ENCODE measurements at places on chromosomes 4 and X.

- DNase-seq = no peak
Measured at GRCh38 chr4:183554878-183555585, 50.2 kb downstream of the ING2 start.

DNA sequence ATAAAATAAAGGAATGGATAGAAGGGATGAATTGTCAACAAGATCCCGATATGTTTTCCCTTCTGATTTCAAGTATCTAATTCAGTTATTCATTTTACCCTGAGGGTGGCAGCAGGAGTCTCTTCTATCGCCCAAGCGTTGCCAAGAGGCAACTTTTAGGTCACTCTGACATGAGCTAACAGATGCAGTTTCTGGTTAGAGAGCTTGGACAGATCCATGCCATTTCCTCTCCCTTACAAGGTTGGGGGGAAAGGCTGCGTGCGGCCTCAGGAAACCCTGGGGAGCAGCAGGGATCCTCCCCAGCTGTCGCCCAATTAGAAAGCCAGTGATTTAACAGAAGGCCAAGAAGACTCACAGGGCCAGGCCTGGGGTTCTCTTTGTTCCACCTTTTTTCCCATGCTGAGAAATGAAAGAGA lies 35.3 kb upstream of the WAS start:
- peak; percentile 3 for DNase-seq

- no peak for DNase-seq
Measured at GRCh38 chrX:134865682-134866255, 125.0 kb upstream of the SMIM10 start.

- no peak for DNase-seq
Measured at GRCh38 chrX:112003909-112004308, 78.7 kb downstream of the TRPC5 start.

DNA sequence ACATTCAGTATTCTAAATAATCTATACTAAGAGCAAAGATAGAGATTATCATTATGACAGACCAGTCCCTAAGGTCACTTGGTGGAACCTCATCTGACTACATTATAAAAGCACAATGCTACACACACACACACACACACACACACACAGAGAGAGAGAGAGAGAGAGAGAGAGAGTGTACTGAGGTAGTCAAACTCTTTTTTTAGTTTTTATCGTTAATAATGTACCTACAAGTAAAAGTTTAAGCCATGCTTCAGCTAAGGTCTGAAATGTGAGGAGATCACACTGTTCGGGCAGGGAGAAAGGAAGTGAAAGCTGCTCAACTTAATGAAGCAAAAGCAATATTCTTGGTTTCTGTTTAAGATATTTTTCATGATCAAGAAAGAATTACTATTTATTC lies 75.8 kb upstream of the CCDC160 start:
- DNase-seq = no peak

DNA sequence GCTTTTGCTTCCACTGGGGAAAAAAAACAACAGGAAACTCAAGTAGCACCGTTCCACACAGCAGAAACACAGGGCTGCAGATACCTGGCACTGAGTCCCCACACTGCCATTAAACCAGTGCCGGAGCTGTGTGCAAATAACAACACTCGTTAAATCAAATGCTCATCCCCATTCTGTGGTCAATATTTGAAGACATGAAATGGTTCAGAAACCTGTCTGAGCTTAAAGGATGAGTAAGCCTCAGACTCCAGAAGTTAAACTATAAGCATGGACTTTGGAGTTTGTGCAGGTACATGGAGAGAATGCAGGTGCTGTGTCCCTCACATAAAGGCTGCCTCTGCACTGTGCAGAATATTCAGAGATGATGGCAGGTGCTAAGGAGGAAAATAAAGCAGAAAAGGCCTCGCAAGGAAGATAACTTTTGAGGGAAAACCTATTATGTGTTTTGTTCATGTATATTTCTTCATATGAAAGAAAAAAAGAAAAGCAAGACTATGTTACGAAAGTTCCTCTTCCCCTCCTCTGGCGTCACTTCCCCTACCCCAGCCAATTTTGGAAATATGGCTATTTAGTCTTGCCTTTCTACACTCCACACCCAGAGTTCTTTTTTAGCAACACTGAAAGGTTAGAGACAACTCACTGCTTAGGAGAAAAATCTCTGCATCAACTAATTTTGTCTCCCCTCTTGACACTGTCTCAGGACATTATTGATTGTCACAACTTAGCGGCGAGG lies 4.6 kb downstream of the MPP1 start:
- no peak for DNase-seq

DNA sequence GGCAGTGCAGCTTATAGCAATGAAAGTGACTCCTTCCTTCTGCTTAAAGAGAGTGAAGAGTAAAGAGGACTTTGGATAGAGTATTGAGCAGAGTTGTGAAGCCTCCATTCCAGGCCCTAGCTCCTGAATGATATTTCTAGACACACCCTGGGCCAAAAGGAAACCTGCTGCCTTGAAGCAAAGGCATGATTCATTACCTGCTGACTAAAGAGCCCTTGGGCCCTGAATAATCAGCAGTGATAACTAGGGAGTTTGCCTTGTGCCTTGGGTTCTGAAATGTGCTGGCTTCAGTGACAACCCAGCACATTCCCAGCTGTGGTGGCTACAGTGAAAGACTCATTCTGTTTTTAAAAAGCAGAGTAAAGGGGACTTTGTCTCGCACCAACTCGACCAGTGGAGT lies 49.2 kb downstream of the STPG2 start:
- no peak for DNase-seq

GRCh38 chrX:2889045-2889605 lies 40.0 kb downstream of the ARSD start:
- no peak for DNase-seq

DNA sequence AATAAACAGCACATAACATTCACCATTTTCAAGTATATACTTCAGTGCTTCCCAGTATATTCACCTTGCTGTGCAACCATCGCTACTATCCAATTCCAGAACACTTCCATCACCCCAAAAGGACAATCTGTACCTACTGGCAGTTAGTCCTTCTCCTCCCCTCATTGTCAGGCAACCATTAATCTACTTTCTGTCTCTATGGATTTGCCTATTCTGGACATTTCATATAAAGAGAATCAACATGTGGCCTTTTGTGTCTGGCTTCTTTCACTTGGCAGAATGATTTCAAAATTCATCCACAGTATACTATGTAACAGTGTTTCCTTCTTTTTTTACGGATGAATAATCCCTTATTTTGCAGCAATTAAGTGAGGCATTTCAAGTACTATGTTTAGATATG lies 189.4 kb downstream of the FBXW7 start:
- DNase-seq = no peak

- DNase-seq = no peak
Measured at GRCh38 chr4:675036-675882, 917 bp downstream of the MYL5 start.

GRCh38 chrX:103155201-103155600 lies 59.7 kb upstream of the BEX4 start:
- no peak for DNase-seq

DNA sequence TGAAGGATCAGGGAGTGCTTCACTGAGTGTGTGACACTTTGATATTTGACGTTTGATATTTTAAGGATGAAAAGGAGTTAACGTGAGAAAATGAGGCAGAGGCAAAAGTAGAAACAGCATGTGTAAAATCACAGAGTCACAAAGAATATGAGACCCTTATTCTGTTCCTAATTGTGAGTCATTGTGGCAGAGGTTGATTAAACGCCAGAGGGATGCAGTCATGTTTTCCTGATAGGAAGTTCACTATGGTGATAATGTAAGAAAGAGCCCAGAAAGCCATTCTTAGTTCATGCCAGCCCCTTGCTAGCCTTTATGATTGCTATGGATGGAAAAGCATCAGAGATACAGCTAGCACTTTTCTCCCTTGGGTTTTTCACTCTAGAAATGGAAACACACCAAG lies 33.5 kb upstream of the IGSF1 start:
- DNase-seq = no peak

- no peak for DNase-seq
Measured at GRCh38 chr4:25654971-25655963, at the start of gene SLC34A2. SLC34A2 (plus strand) TSS chr4:25655851; CDS start chr4:25662501, 6,650 bp downstream.

- DNase-seq = no peak
Measured at GRCh38 chr4:11428899-11429698, 405 bp upstream of the HS3ST1 start.

DNA sequence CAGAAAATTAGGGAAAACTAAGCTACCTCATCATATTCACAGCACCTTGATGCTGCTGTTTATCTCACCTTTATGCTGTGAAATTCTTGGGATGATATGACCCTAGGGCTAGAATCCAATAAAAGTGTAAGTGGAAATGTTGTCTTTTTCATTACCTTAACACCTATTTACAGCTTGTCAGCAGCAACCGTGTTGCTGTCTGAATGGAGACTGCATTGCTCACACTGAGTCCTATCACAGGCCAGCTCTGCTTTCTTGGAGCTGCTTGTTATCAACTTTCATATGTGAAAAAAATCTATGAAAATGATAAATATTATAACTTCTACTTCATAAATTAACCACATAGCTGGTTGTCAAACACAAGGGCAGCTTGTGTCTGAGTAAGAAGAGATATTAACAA lies 789.5 kb downstream of the TECRL start:
- DNase-seq = no peak

DNA sequence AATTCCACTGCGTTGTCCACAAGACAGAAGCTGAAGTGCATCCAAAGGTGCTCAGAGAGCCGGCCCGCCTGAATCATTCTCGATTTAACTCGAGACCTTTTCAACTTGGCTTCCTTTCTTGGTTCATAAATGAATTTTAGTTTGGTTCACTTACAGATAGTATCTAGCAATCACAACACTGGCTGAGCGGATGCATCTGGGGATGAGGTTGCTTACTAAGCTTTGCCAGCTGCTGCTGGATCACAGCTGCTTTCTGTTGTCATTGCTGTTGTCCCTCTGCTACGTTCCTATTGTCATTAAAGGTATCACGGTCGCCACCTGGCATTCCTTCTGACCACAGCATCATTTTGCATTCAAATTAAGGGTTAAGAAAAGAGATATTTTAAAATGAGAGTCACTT lies 115.5 kb downstream of the NFKB1 start:
- DNase-seq = no peak

GRCh38 chrX:87664381-87664780 lies 146.8 kb downstream of the KLHL4 start:
- no peak for DNase-seq

DNA sequence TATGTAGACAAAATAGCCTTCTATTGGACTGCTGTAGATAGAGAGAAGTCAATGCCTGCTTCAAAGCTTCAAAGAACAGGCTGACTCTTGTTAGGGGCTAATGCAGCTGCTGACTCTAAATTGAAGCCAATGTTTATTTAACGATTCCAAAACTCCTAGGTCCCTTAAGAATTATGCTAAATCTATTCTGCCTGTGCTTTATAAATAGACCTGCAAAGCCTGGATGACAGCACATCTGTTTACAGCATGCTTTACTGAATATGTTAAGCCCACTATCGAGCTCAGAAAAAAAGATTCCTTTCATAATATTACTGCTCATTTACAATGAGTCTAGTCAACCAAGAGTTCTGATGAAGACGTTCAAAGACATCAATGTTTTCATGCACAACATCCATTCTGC lies 54.8 kb upstream of the RBMXL3 start:
- DNase-seq = no peak

GRCh38 chr4:185523862-185524261 lies 11.4 kb downstream of the PDLIM3 start:
- no peak for DNase-seq

DNA sequence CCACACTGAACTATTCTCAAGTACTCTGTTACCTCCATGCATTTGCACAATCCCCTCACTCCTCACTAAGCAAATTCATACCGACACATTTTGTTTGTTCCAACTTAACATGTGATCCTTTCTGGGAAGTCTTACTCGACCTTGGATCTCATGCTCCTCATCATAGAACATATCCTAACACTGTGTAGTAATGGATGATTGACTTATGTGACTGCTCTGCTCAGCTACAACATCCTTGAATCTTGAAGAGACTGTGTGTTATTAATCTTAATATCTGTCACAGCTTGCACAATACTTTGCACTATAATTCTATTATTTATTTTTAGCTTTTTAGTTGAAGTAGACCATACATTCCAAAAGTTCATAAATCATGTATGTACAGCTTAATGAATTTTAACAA lies 23.9 kb upstream of the TRPC3 start:
- DNase-seq = no peak

DNA sequence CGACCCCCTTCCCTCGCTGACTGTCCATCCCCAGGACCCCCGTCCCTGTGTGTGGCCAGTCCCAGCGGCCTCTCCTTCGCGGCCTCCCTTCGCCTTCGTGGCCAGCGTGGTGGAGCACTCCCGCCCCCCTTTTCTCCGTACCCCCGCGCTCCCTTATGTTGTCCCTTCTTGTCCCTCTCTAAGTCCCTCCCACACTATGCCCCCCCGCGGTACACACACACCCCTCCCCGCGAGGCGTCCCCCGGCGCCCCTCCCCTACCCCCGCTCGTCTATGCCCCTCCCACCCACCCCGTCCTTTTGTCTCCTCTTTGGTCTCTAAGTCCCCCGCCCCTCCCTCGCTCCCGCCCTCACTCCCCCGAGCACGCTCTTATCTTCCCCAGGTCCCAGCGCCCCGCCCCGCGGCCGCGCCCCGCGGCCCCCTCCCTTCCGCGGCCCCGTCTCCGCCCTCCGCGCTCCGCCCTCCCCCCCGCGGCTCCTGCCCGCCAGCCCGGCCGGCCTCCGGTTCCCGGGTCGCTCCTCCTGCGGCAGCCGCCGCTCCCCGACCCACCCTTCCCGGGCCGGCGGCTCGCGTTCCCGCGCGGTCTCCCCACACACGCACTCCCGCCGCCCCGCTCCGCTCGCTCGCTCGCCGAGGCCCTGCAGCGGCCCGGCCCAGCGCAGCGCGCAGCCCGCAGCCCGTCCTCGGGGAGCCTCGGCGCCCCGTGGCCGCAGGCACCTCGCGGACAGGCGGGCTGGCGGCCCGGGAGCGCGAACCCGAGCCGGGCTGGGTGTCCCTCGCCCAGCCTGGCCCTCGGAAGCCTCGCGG lies 26.3 kb downstream of the UTP14A start:
- peak; percentile 66 for DNase-seq

DNA sequence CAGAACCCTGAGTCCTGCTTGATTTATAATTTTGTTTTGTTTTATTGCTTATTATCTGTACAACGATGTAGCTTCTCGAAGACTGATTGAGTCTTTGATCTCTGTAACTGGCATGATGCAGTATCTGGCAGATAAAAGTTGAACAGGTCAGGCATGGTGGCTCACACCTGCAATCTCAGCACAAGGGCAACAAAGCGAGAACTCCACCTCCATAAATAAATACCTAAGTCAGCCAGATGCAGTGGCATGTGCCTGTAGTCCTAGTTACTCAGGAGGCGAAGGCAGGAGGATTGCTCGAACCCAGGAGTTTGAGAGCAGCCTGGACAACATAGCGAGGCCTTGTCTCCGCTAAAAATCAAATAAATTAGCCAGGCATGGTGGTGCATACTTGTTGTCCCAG lies 15.7 kb upstream of the WDR19 start:
- no peak for DNase-seq

DNA sequence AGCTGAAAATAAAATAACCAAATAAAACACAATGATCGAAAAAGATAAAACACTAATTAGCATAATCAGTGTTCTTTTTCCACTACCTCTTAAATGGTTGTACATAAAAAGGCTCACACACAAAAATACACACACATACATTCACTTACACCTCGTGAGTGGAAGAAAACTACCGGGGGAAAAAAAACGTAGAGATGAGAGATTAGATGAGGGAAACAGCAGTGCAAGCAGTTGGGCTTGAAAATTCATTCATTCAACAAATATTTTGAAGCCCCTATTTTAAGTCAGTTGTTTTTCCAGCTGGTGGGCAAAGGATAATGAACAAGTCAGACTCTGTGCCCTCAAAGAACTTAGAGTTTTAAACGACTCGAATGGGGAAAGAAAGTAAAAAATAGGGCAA lies 1.0 kb downstream of the TBCK start:
- DNase-seq = no peak
